CD4-positive, alpha-beta memory T cell (primary cell): ENCODE measurements at places on chromosomes 3 and 15.

DNA sequence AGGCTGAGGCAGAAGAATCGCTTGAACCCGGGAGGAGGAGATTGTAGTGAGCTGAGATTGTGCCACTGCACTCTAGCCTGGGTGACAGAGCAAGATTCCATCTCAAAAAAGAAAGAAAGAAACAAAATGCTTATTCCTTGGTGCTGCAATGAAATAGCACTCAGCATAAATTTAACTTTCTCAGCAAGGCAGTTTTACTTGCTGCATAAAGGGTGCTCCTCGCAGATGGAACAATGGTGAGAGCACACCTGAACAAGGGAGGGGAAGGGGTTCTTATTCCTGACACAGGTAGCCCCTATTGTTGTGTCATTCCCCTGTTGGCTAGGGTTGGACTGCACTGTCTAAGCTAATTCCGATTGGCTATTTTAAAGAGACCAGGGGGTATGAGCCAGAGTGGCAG is 17.1 kb downstream of the PAK2 start:
- no peak for DNase-seq

DNA sequence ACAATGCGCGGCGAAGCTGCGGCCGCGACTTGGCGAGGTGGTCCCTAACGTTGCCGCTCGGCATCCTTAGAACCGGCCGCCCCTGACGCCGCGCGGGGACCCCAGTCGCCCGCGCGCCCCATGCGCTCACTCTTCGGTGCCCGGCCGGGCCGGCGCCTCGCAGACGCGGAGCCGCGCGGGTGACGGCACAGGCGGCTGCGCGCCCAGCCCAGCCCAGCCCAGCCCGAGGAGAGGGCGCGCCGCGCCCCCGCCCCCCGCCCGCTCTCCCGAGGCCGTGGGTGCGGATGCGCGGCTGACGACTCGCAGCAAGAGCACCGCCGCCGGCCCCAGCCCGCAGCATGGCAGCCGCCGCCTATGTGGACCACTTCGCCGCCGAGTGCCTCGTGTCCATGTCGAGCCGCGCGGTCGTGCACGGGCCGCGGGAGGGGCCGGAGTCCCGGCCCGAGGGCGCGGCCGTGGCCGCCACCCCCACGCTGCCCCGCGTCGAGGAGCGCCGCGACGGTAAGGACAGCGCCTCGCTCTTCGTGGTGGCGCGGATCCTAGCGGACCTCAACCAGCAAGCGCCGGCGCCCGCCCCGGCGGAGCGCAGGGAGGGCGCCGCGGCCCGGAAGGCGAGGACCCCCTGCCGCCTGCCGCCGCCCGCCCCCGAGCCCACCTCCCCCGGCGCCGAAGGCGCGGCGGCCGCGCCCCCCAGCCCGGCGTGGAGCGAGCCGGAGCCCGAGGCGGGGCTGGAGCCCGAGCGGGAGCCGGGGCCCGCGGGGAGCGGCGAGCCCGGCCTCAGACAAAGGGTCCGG is 437 bp downstream of the KLF13 start:
- no peak for DNase-seq

- DNase-seq, result no peak
These were observed 255.5 kb downstream of the UACA start for GRCh38 chr15:70507772-70508371.

DNA sequence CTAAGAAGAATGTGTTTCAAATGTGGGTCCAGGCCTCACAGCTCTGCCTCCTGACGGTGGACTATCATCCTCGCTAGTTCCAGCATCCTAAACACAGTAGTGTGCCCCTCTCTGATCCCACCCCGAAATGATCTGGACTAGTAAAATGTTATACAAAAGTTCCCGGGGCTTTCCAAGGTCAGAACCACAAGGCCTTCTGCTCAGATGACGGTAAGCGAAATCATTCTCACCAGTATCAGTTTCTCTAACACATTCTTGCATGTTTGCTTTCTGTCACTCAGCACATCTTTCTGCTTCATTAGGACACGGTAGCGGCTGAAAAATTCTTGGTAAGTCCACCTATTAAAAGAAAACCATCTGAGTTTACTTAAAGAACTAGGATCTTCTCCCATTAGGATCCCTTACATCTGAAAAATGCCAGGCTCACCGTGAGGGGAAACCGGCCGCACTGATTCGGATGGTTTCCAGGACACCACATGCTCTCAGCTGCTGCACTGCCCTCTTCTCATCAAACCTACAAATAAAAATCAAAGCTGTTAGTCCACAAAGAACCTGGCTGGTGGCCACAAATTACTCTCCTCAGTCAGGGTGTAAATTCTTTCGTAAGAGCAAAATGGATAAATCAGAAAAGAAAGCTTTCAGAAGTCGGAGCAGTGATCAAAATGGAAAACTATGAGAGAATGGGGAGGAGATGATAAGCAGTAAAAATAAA is 83.9 kb upstream of the MYO5C start:
- DNase-seq, result no peak

DNA sequence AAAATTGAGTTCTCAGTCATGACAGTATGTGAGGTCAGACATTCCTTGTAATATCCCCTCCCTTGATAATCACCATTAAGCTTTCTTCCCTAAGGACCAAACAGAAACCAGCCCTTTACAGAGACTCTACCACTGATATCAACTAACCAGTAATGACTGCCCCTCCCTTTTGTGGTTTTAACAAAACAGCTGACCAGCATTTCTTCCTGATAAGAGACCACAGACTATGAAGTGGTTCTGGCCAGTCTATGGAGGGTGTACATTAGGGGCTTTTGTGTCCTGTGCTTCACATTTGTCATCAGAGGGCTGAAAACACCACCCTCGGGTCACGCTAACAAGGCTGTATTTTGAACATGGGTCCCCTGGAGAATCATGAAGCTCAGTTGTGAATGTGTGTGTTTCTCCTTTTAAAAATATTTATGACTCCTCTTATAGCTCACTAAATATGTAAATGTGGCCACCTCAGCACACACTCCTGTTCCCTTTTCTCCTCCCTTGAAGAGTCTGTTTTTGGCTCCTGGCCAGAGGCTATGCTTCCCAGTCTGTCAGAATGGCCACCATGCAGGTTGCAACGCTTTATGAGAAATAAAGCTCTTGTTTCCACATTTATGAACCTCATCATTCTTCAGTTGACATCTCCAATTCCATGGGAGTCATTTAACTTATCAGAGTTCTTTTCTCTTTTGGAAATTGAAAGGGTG is 239.3 kb downstream of the CPNE4 start:
- DNase-seq, result no peak

DNA sequence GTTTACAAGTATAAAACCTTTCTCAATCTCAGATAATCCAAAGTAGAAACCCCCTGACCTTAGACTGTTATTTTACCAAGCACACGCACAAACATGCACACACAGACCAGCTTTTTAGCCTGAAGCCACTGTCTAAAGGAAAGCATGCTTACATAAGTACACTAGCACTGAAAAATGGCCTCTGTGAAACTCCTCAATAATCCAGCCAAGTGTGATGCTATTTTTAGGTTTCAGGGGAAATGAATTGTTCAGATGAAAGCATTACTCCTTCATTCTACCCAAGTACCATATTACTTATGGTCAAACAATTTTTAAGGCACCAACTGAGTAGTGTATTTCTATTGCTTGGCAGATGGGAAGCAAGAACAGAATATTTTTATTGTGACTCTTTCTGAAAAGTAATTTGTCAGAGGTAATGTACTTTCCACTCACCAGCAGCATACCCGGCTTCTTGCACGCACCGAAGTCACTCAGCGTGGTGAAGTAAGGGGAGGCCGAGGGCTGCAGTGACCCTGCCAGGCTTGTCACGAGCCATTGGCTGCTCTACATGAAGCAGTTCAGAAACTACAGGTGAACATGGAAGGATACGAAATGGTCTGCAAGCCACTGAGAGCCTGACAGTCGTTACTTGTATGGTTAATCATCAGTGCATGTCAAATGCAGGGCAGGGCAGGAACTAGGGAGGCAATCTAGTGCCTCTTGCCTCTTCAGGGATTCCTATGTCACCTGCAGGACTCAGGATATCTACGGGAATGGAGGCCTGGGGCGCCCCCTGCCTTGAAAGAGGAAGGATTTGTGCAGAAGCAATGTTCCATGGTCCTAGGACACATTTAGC is 106.7 kb downstream of the GABRB3 start:
- no peak for DNase-seq

DNA sequence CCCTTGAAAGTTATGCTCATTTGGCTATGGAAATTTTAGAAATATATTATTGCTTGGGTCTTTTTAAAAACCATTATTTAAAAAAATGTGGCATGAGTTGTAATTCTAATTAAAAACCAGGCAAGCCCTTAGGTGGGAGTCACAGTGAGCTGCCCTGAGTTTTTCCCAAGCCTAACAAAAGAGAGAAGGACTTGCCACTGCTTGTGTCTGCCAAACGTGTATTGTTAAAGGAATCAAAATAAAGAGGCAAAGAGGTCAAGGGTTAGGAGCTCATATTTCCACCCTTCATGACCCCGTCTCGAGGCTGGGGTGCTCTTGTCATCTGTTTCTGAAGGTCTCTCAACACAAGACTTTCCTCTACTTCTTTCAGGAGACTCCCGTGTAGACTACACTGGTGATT is 321.1 kb downstream of the ZIC1 start:
- DNase-seq, result no peak

DNA sequence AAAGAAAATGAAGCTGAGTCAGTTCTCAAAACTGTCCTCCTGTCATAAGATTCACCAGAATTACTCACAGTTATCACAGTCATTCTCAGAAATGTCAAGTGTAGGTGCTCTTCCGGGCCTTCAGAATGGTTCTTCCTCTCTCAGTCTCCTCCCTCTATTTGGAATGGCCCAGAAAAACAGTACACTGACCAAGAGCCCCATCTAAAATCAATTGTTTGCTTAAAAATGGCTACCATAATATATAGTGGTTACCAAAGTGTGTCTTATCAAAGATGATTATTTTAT is 99.8 kb downstream of the MECOM start:
- no peak for DNase-seq

DNA sequence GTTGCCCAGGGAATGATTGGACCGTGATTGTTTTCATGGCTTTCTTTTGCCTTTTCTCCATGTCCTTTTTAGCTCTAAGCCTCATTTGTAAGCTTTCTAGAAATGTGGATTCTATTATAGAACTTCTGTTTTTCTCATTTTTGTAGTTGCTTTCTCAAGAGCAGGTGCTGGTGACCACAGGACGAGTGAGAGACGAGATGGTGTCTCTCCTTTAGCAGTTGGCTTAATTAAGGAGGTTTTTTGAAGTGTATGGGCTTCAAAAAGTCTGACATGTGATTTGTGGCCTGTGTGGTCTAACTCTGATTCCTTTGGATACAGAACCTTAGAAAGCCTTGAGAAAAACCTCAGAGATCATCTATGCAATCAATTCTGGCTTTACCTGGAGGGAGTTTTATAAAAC is 292.8 kb downstream of the LPP start:
- DNase-seq, result no peak

DNA sequence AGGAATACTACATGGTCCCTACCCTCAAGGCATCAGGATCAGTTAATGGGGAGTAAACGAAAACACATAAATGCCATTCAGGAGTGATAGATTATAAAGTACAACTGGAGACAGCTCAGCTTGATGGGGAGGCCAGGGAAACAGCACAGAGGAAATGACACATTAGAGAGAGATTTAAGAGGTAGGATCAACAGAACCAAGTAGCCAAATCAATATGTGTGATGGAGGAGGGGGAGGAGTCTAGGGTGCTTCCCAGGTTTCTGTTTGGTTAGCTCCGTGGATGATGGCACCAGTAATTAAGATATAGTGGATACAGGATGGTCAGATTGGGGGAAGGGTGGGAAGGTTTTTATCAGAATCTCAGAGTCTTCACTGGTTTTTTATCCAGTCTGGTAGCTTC is 229.5 kb upstream of the ROPN1 start:
- DNase-seq, result no peak
